ENCODE measurements at places on chromosomes 7 and 10.

DNA sequence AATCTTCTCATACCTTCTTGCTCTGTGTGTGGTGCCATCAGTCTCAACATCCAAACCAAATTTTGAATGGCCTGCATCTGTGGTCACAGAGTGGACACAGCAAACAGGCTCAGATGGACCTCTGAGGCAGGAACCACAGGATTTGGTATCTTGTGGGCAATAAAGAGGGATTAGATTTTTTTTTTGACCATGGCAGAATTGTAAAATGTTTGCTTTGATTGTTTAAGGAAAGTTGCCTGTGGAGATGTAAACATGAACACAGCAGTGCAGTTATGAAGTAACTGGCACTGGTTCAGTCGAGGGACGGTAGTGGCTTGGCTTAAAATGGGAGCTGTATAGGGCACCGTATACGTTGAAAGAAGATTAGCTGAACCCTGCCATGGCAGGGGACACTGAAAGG lies 464.7 kb downstream of the SH2D4B start:
- no peak for DNase-seq

DNA sequence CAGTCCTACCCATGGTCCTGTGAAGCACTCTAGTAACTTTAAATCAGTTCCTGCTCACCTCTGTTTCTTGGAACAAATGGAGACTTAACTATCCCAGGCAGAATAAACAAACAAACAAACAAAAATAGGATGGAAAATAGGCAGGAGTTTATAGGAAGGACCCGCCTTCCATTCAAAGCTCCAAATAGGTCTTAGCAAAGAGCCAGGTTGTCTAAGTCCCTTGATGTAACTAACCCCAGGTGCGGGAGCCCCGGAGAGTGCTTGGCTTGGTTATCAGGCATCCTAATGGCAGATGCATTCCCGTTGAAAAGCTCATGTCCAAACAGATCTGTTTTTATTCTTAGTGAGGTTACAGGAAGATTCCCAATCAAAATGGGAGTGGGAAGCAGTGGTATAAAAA lies 2.2 kb downstream of the IFIT2 start:
- DNase-seq = no peak

GRCh38 chr7:80175744-80176143 lies 41.1 kb downstream of the GNAI1 start:
- DNase-seq = no peak

GRCh38 chr10:21655236-21655635 lies 121.2 kb downstream of the MLLT10 start:
- DNase-seq = no peak

DNA sequence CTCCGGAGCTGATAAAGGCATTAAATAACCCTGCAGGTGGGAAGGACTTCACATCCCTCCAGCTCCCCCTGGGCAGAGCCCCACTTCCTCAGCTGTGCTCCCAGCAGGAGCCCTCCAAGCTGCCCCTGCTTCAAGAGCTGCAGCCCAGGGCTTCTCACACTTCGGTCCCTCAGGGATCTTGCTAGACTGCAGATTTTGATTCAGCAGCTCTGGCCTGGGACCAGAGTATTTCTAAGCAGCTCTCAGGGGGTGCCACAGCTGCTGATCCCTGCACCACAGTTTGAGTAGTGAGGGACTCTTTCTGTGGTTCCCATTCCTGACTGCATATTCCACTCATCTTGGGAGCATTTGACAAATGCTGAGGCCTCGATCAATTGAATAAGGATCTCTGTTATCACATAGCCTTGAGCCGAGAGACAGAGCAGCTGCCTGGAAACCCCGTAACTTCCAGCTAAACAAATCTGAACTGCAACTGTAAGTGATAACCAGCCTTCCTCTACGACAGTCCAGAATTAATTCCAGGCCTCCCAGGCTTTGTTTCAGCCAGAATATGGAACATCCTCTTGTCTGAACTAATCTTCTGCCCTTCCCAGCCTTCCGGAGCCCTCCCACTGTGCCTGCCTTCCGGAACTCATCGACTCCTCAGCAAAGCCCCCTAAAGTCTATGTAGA lies 161.4 kb downstream of the CCDC3 start:
- no peak for DNase-seq

GRCh38 chr7:50866343-50867033 lies 83.8 kb upstream of the GRB10 start:
- DNase-seq = no peak

GRCh38 chr7:80070391-80070790 lies 64.2 kb upstream of the GNAI1 start:
- DNase-seq = no peak

GRCh38 chr10:5396556-5397300 lies 7.9 kb downstream of the TUBAL3 start:
- DNase-seq = no peak

GRCh38 chr7:44051611-44052220 lies 7.2 kb downstream of the DBNL start:
- DNase-seq = no peak

DNA sequence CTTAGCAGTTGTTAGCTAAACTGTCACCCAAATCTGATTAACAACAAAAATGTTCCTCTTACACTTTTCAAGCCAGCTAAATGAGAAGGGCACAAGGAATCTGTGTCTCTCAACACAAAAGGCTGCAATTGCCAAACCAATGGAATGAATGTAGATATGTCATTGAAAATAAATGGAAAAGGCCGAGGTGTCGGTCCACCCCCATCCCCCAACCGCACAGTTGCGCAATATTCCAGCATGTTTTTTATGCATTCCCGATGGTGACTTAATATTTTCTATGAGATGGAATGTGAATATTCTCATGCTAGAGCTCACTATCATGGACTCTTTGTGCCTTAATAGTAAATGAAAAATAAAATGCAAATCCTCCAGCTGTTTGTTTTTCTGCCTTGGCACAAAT lies 181.6 kb upstream of the LRGUK start:
- DNase-seq = no peak

DNA sequence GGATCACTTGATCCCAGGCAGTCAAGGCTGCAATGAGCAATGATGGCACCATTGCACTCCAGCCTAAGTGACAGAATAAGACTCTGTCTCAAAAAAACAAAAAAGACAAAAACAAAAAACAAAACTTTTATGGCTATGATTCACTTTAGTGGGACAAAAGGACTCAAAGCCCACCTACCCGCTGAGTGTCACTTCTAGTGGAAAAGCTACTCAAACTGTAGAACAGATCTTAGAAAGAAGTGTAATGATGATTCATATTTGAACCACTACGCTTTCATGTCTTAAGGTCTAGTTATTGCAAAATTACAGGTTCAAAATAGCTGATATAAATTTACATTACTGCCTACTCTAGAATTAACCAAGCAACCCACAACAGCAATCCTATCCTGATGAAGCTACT lies 47.1 kb upstream of the OTUD1 start:
- DNase-seq = peak; percentile 23

DNA sequence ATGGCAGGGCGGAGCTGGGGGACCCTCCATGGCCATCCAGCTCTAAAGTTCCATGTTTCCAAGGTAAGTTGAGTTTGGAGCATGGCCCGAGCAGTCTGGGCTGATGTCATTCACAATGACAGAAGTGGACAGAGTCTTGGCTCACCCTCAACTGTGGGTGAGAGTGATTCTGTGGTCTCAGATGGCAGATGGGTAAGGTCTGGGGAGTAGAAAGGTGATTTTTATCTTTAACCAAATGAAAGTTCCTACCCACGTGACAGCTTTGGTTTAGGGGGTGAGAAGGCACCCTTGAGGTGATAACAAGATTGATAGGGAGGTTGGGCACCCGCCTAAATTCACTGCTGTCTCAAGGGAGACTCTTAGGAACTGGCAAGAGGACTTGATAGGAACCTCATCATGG lies 57.6 kb upstream of the PDZD8 start:
- no peak for DNase-seq

DNA sequence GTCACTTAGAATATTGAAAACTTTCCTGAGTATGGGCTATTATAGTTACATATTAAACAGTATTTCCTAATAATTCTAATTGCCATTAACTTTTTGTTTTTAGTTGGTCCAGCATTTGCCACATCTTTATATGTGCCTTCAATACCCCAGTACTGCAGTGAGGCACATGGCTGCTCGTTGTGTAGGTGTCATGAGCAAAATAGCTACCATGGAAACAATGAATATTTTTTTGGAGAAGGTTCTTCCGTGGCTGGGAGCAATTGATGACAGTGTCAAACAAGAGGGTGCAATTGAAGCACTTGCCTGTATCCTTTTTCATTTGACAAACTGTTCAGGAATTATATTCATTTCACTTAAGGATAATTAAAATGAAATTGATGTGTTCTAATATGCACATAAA lies 72.7 kb downstream of the BTAF1 start:
- DNase-seq = no peak

GRCh38 chr7:95454438-95455045 lies 19.7 kb upstream of the PON2 start:
- DNase-seq = no peak

DNA sequence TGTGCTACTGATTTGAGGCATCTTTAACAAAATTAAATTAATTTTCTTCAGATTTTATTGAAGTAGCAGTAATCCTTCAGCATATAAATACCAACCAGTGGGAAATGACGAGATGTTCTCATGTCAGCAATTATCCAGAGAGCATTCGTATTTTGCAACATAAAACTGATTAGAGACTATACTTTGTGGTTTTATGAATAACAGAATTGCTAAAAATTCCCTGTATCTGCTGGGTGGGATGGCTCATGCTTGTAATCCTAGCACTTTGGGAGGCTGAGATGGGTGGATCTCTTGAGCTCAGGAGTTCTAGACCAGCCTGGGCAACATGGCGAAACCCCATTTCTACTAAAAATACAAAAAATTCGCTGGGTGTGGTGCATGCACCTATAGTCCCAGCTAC lies 56.9 kb downstream of the ATAD1 start:
- no peak for DNase-seq

GRCh38 chr7:22444181-22444971 lies 55.6 kb downstream of the STEAP1B start:
- DNase-seq = no peak

- no peak for DNase-seq
Observed at GRCh38 chr10:30594077-30594476, 35.5 kb downstream of the LYZL2 start.

GRCh38 chr10:55966101-55966500 lies 395.0 kb downstream of the ZWINT start:
- DNase-seq = no peak

- DNase-seq = no peak
Observed at GRCh38 chr10:16231734-16232435, 204.9 kb upstream of the PTER start.

GRCh38 chr10:24669285-24669852 lies 54.3 kb downstream of the ARHGAP21 start:
- DNase-seq = no peak

GRCh38 chr10:1090696-1091095 lies 34.5 kb downstream of the WDR37 start:
- no peak for DNase-seq

GRCh38 chr10:98391578-98391991 lies 23.4 kb downstream of the PYROXD2 start:
- no peak for DNase-seq

GRCh38 chr7:7567898-7568531 lies 1.3 kb downstream of the MIOS start:
- DNase-seq = no peak

DNA sequence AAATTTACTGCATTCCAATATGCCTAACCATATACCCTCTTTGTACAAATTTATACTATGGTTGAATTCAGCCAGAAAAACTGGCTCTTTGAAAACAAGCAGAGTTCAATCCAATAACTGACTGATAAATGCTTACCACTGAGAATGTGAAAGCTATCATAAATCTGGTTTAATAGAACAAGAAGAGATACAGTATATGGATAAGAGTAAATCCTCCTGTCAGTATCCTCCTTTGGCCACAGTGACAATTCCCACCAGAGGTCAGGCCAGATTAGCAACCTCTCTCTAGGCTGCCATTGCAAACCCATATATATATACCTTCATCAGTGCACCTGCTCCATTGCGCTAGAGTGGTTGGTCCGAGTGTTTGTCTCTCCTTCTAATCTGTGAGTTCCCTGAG lies 647.2 kb downstream of the GRM8 start:
- DNase-seq = no peak

- DNase-seq = no peak
Observed at GRCh38 chr7:12754179-12754578, 66.7 kb downstream of the ARL4A start.

- DNase-seq = no peak
Observed at GRCh38 chr10:82737549-82737948, 862.6 kb downstream of the NRG3 start.

GRCh38 chr10:118790058-118790457 lies 35.3 kb upstream of the CACUL1 start:
- no peak for DNase-seq

DNA sequence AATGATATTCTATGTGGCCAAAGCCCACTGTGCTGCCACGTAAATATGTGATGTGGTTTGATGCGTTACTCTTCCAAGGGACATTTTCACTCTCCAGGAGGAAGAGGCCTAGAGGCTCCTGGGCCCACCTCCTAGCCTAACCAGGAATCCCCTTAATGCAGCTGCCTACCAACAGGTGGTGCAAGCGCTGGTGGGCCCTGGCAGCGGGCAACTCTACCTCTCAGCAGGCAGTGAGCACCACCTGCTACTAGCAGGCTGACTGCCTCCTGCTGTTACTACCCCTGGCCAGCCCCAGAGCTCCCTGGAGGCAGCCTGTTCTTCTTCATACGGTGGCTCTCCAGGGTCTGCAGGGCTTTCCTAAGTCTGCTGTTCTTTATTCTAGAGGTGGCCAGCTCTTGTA lies 62.8 kb downstream of the CDH23 start:
- DNase-seq = no peak

DNA sequence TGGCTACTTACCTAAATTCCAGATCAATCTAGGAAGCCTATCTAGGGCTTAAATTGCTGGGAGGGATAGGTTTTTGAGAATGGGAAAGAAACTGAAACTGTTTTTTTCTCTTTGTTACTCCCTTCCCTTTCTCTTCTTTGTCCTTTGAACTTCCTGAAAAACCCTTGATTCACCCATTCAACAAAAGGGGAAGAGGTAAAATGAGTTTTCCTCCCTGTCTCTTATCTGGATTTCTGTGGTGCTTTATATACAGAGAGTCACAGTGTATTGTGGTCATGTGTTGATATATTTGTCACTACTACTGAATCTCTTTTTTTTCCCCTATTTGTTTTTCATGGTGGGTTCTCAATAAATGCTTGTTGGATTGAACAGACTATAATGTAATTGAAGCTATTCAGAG lies 19.8 kb upstream of the NUP205 start:
- no peak for DNase-seq

GRCh38 chr10:77320971-77321471 lies 316.6 kb downstream of the KCNMA1 start:
- DNase-seq = no peak

- DNase-seq = peak; percentile 30
Observed at GRCh38 chr7:74083928-74084721, 521 bp downstream of the LIMK1 start.

GRCh38 chr10:9613338-9614075 lies 1404.2 kb upstream of the CELF2 start:
- DNase-seq = no peak
